Osteoblast (primary cell): ENCODE measurements at places on chromosomes 11 and 22. TPM values are rescaled to one million over a fixed set of nuclear protein-coding genes. Genes with fewer than 3 reads are reported as not detected.

The POU2AF2 gene
- total RNA-seq: not detected in 2 replicates

DNA sequence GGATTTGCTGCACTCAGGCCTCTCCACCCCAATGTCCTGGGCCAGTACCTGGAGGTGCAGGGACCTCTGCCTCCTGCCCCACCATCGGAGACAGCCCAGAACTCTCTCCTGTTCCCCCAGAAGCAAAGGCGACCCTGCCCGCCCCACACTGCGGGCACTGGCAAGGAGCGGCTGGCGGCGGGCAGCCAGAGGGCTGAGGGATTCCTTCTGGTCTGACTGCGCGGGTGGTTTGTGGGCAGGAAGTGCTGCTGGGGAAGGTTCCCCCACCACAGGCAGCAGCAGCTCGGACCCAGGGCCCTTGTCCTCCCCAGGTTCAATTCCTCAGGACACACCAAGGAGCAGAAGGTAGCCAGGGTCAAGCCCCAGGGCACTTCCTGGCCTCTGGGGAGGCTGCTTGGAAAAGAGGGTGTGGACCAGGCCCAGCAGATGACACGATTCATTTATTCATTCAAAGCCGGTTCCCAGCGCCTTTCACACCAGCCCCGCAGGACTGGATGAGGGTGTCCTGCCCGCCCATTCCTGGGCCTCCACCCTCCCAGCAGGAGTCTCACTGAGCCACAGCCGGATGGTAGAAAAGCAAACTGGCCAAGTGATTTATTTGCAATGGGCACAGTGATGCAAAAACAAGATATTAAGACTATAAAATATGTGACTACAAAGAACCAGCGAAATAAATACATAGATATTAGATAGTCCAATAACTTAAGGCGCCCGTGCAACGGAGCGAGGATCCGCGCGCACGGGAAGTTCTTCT, 1.2 kb downstream of the PHLDA2 start:
- DNase-seq: peak; percentile 97

GRCh38 chr11:91239359-91239758, 985.3 kb upstream of the FAT3 start:
- DNase-seq: no peak

GRCh38 chr11:123371506-123372297, 58.4 kb upstream of the GRAMD1B start:
- DNase-seq: no peak

GRCh38 chr22:38114484-38115398, 4.3 kb upstream of the BAIAP2L2 start:
- DNase-seq: peak; percentile 100

DNA sequence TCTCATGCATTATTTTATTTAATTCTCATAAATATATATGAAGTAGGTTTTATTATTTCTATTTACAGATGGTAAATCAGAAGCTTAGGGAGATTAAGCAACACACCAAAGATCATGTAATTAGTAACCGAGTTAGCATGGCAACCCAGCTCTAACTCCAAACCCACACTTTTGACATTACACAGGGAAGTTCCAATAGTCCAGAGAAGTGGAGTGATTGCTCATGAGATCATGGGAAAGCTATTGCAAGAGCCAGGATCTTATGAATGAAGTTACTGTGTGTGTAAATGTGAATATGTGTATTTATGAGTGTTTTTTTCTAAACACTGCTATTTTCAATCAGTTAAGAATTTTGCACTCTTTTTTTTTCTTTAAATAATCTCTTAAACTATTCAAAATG, 225.8 kb upstream of the KIRREL3 start:
- no peak for DNase-seq

GRCh38 chr11:122804796-122805195, 33.5 kb upstream of the CRTAM start:
- no peak for DNase-seq

DNA sequence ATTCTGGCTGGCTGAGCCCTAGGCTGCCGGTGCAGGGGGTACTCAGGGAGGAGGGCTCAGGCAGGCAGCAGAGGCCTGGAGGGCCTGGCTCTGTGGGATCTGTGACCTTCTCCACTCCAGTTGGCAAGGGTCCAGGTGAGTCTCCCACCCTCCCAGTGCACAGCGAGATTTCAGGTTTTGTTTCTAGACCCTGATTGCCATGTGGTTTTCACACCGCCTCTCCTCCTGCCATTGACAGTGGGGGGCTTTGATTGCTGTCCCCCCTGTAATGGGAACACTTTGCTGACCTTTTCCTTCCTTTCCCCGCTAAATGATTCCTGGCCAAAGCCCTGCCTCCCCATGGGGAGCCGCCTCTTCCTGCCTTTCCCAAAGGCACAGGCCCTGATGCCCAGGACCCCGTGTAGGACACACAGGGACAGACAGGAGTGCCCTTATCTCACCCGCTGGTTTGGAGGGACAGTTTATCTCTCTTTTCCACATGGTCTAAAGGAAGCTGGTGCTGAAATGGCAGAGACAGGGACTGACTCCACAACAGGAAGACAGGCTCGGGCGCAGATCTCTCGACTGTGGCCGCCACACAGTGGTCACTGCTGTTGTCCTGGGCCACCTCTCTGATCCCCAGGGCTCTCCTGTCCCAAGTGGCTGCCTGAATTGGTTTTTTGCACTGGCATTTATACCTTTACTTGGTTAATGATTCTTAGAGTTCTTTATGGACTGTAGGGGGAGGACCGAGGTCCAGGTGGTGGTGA, 43.4 kb downstream of the BCR start:
- no peak for DNase-seq

GRCh38 chr11:7077101-7077500, 11.7 kb upstream of the RBMXL2 start:
- no peak for DNase-seq

GRCh38 chr22:32494971-32495370, 20.4 kb downstream of the FBXO7 start:
- DNase-seq: no peak

The SLC17A6 gene
- total RNA-seq: not detected in 2 replicates
